NCI-H748 treated with DMSO at 0.1 percent for 48 hours (cell line): ENCODE measurements at places on chromosomes 2 and 18.

DNA sequence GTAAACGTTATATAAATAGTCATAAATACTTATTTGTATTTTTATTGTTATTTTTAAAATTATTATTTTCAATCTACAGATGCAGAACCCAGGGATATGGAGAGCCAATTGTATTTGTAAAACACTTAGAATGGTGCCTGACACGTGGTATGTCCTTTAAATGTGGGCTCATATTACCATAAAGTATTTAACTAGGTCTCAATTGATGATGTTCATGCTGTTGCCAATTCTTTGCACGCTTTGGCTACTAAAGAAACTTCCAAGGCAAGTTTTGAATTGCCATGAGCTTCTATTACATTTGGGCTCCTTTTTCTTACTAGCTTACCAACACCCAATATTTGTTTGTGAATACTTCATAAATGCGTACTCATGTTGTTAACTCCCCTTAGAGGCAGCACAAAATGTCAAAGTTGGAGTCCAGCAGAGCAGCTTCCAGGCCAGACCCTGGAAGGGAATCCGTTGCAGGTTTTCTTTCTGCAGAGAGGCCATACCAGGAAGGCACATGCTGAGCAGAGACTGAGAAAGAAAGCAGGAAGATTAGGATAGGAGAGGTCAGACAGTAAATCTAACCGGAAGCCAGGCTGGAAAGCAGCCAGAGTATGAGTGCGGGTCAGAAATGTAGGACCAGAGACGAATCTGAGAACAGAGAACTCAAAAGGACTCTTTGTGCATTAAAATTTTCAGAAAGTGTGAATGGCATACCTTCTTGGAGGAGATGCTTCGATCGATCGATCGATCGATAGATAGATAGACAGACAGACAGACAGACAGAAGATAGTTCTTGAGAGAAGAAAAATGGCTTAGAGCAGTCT is 4.2 kb upstream of the NOSTRIN start:
- DNase-seq, result no peak

GRCh38 chr18:60082790-60083189 is 183.0 kb downstream of the PMAIP1 start:
- DNase-seq, result no peak

GRCh38 chr2:96157649-96158553 is 12.7 kb upstream of the DUSP2 start:
- DNase-seq, result no peak

GRCh38 chr2:69616755-69617154 is 26.8 kb downstream of the AAK1 start:
- DNase-seq, result no peak

DNA sequence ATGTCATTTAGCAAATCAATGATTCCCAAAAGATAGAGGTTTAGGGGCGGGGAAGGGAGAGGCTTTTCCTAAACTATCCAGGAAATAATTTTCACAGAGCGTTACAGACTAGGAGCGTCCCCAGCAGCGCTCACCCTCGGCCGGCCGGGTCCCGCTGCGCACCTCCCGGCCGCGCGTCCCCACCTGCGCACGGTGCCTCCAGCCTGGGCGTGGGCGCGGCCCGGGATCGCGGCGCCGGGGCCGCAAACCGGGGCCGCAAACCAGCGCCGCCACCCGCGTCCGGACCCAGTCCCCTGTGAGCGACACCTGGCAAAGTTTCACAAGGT is 684 bp upstream of the ZCCHC2 start:
- no peak for DNase-seq

GRCh38 chr2:238696331-238696730 is 151.6 kb upstream of the TWIST2 start:
- DNase-seq, result no peak
